COR-L47 (cell line): ENCODE measurements at places on chromosomes 7 and 10.

- no peak for DNase-seq
These were observed 176.1 kb upstream of the KLF6 start for GRCh38 chr10:3961082-3961481.

DNA sequence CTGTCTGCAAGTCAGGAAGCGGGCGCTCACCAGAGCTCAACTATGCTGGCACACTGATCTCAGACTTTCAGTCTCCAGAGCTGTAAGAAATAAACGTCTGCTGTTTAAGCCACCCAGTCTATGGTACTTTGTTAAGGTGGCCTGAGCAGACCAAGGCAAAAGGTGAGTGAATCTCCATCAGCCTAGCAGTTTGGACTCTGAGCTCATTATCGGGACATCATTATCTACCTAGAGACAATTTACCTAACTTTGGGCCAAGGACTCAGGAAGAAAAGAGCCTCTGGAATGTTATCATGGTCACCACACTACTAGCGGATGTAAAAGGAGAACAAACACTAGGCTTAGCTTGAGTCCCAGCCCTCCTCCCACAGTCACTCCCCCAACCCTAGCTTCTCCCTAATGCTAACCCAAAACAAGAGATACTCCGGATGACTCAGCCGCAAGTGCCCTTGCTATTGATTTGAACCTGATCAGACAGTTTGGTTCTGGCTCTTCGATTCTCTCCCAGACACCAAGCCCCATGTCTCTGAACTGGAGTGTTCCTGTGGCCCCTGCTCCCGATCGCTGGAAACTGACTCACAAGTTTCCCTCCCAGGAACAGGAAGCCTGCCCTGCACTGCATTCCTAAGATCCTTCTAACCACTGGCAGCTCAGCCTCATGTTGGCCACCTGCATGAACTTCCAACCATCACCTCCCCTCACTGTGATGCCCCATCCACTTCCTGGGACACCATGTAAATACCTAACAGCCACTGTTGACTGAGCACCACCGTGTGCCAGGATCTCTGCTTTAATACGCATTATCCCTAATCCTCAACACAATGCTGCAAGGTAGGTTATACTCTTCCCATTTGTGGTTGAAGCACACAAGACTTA lies 34.5 kb downstream of the CREB3L2 start:
- no peak for DNase-seq

GRCh38 chr7:86926732-86927131 lies 132.7 kb downstream of the ELAPOR2 start:
- DNase-seq, result peak; percentile 57

- no peak for DNase-seq
These were observed 18.3 kb upstream of the ZC3HAV1L start for GRCh38 chr7:139054101-139054500.

- DNase-seq, result peak; percentile 13
These were observed 398.6 kb upstream of the AUTS2 start for GRCh38 chr7:69199661-69200060.

DNA sequence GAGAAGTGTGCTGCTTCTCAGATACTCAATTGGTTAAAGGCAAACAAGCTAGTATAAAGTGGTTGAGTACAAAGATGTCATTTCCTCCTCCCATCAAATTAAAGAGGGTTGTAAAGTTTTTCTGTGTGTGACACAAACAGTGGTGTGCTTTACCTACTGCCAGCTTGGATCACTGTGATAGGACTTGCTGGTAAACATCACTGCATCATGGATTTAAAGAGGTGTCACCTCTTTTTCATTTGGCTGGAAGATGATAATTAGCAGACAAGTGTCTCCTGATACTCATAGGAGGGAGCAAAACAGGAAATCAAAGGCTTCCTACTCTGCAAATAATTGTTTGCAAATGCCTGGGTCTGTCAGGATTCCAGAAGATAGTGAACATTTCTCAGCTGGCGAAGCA lies 200.5 kb downstream of the MDFIC start:
- DNase-seq, result no peak

DNA sequence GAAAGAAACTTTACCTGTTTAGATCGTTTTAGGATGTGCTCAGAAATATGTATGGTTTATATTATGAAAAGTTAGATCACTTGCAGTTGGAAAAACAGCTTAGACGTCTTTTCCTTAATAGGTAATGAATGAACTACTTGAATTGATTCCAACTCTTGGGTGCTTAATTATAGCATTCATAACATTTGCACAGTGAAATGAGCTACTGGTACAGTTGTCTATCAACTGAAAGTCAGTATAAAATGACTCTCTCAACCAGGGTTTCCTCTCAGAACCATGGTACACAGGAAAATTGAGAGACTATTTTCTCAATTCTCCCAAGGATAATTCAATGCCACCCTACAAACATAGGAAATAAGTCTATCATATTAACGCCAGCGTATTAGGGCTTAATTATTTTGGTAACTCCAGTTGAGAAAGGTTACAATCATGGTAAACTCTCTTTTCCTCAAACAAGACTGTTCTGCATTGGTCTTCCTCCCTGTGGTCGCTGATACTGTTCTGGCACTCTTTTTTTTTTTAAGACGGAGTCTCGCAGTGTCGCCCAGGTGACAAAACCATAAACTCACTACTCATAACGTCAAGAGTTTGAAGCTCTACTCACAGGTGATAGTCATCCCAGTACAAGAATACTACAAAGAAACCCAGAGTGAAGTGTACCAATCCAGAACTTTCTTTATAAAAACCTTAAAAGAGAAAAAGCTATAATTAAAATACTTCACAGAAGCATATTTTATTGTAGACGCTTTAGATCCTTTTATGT lies 2.0 kb downstream of the ANLN start:
- DNase-seq, result peak; percentile 13

DNA sequence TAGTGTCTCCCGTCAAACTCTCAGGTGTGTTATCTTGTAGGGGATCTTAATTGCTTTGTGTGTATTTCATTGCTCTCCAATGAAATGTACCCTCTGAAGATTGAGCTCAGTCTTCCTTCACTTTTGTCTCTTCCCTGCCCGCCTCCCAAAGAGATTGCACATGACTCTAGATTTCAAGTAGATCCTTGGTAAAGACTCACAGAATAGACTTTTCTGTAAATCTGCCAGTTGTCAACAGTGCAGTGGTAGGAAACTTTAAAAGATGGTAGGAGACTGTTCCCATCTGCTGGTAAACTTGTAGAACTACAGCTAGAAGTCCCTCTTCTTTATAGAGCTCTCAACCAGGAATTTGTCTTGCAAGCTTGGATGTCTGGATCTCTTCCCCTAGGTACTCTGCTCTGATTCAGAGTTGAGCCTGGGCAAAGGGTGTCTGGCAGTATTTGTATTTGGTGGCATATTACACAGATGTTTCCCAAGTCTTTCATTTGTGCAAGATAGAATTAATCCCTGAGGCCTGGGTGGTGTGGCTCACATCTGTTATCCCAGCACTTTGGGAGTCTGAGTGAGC lies 9.6 kb downstream of the CCL26 start:
- peak; percentile 42 for DNase-seq
